Activated naive CD8-positive, alpha-beta T cell treated with anti-CD3 and anti-CD28 coated beads, Interleukin-2, amount 10 ng/mL, durations not matched to agents 7 days and 5 days (primary cell): ENCODE measurements at places on chromosomes 7 and 10.

GRCh38 chr7:26868841-26869495 lies 4.6 kb upstream of the SKAP2 start:
- DNase-seq = no peak

DNA sequence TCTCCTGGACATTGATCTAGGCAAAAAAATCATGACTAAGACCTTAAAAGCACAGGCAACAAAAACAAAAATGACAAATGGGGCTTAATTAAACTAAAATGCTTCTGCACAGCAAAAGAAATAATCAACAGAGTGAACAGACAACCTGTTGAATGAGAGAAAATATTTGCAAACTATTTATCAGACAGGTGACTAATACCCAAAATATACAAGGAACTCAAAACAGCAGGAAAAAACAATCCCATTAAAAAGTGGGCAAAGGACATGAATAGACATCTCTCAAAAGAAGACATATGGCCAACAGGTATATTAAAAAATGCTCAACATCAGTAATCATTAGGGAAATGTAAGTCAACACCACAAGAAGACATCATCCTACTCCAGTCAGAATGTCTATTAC lies 166.8 kb downstream of the MTERF1 start:
- DNase-seq = no peak

GRCh38 chr10:28913436-28914237 lies 236.3 kb downstream of the BAMBI start:
- no peak for DNase-seq

DNA sequence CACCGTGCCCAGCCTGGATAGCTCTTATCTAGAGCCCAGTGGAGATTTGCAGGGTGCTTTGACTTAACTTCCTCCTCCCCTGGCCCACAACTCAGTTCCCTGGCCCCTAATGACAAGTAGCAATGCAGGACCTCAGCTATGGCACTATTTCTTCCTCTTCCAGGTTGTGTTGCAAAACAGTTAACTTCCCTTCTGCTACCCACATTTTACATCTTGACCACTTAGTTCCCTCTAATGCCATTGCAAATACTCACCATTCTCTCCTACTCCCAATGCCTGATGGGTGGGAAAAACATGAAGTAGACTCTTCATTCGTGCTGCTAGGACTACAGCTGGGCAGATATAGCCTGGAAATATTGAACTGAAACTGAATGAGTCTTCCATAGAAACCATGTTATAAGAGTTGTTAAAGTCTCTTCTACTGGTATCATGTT lies 39.1 kb upstream of the FGL2 start:
- DNase-seq = no peak

DNA sequence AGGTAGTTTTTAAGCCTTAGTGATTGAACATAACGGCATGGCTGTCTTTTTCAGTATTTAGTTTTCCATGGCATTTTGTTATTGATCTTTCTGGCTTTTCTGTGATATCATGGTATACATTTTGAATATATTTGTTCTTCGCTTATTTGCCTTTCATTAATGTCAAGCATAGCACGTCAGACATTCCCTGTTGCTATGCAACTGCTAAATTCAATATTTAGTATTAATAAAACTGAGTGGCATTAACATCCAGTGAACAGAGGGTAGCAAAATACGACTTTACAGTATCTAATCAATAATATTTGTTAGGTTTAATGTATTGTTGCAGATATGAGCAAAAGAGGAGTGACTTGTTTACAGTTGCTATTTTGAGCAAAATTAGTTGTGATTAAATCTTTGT lies 72.5 kb downstream of the LCOR start:
- DNase-seq = no peak
